ENCODE measurements at places on chromosomes 2 and 18. TPM values are rescaled to one million over a fixed set of nuclear protein-coding genes. Genes with fewer than 3 reads are reported as not detected.

- H3K27me3 ChIP-seq = no peaks in the 10 kb centered on the region
- H3K4me1 ChIP-seq = no peaks in the 10 kb centered on the region
- H3K36me3 ChIP-seq = no peaks in the 10 kb centered on the region
- no peak overlapping the region for H3K27ac ChIP-seq
- DNase-seq = no peak
Measured at GRCh38 chr2:217307023-217307422, 447.2 kb upstream of the TNP1 start.

The VSNL1 gene
- 9.9 TPM for total RNA-seq

GRCh38 chr2:238861766-238862315 is 14.0 kb downstream of the TWIST2 start:
- no peak overlapping the region for H3K4me3 ChIP-seq
- H3K27ac ChIP-seq = no peak overlapping the region
- H3K4me1 ChIP-seq = 0 out of 2 replicates have a peak, but pooled peaks cover 2% of the 10 kb centered on the region
- no peak for DNase-seq

DNA sequence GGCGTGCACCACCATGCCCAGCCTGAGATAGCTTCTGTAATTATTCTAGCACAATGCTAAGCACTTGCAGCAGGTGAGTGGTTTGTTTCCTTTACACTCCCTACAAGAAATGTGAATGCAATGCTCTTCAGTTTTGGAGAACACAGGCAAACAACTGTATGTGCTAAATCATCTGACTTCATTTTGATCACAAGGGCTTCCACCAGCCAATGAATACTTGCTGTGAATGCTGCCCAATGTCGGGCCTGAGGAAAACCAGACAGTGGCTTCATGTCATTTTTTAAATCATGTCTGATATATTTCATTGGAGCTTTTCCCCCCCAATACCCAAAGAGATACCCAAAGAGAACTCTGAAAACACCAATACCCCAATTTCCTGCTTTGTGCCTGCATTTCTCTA is 155.6 kb upstream of the XPO1 start:
- no peaks in the 10 kb centered on the region for H3K4me1 ChIP-seq
- no peak for DNase-seq
- H3K27me3 ChIP-seq = no peaks in the 10 kb centered on the region
- peak overlapping the region; percentile 85 for H3K4me3 ChIP-seq

The CPLX4 gene
- total RNA-seq = not detected

- no peaks in the 10 kb centered on the region for H3K4me1 ChIP-seq
- 0 out of 2 replicates have a peak, but pooled peaks cover 9% of the 10 kb centered on the region for H3K36me3 ChIP-seq
- H3K4me3 ChIP-seq = no peak overlapping the region
Measured at GRCh38 chr2:114421781-114422180, 20.7 kb upstream of the DPP10 start.

DNA sequence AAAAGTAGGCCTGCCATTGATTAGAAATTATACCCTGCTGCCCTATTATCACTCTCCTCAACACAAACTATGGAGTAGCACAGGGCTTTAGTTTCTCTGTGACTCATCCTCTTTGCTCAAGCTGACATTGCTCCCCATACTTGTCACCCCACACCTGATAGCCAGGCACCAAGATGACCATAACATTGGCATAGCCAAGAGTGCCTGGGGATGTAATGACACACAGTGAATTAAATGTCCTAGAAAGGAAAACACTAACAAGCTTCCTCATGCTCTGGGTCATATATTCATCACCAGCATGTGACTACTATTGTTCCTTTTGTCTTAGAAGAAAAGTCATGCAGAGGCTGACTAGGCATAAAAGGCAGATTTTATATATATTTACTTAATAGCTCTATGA is 137.8 kb upstream of the RND3 start:
- no peak overlapping the region for H3K4me3 ChIP-seq
- no peaks in the 10 kb centered on the region for H3K27me3 ChIP-seq
- no peak for DNase-seq
- no peak overlapping the region for H3K27ac ChIP-seq
- H3K36me3 ChIP-seq = no peaks in the 10 kb centered on the region

GRCh38 chr2:108587621-108588020 is 53.4 kb downstream of the LIMS1 start:
- no peak overlapping the region for H3K27ac ChIP-seq
- no peak for DNase-seq
- no peaks in the 10 kb centered on the region for H3K27me3 ChIP-seq
- peaks cover 5% of the 10 kb centered on the region for H3K4me1 ChIP-seq
- H3K4me3 ChIP-seq = no peak overlapping the region

- no peaks in the 10 kb centered on the region for H3K36me3 ChIP-seq
- H3K4me3 ChIP-seq = no peak overlapping the region
- peaks cover 9% of the 10 kb centered on the region for H3K4me1 ChIP-seq
- DNase-seq = no peak
Measured at GRCh38 chr2:143807671-143808070, 678.5 kb downstream of the ARHGAP15 start.

The TNFRSF11A gene
- total RNA-seq = 7.8 TPM

- no peaks in the 10 kb centered on the region for H3K4me1 ChIP-seq
- H3K27ac ChIP-seq = no peak overlapping the region
- no peaks in the 10 kb centered on the region for H3K36me3 ChIP-seq
- DNase-seq = peak; percentile 92
- peaks cover 38% of the 10 kb centered on the region for H3K27me3 ChIP-seq
Measured at GRCh38 chr18:48410095-48410920, 1.1 kb upstream of the ZBTB7C start.

DNA sequence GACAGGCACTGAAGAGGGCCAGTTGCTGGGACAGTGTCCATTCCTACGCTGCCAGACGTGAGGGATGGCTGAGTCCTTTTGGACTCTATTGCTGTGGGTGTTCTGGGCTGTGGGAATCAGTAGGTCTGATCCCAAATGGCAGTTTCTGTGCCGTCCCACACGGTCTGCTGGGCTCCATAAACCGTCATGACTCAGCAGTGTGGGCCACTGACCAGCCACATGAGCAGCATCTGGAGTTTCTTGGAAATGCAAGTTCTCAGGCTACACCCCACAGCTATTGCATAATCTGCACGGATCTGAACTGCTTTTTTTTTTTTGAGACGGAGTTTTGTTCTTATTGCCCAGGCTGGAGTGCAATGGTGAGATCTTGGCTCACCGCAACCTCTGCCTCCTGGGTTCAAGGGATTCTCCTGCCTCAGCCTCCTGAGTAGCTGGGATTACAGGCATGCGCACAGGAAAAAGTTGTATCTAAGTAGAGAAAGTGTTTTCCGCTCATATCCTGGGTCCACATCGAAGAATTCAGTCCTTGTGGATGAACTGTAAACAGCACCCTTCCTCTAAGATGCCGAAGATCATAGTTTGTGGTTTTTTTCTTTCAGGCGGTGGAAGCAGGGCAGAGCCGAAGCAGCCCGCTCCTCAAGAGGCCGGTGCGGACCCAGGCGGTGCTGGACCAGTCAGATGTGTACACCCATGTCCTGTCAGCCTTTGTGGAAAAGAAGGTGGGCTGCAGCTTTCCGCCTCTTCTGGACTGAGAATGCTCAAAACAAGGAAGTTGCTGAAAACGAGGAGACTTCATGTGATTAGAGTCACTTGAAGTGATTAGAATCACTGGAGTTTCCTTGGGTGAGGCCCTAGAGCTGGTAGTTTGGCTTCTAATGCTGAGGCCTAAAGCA is 25.5 kb downstream of the RMC1 start:
- H3K27me3 ChIP-seq = no peaks in the 10 kb centered on the region
- H3K36me3 ChIP-seq = peaks cover 73% of the 10 kb centered on the region
- no peak overlapping the region for H3K4me3 ChIP-seq

The ADRA2B gene
- total RNA-seq = 2.7 TPM

The IRS1 gene
- 15.0 TPM for total RNA-seq

The IL1RL2 gene
- total RNA-seq = not detected

DNA sequence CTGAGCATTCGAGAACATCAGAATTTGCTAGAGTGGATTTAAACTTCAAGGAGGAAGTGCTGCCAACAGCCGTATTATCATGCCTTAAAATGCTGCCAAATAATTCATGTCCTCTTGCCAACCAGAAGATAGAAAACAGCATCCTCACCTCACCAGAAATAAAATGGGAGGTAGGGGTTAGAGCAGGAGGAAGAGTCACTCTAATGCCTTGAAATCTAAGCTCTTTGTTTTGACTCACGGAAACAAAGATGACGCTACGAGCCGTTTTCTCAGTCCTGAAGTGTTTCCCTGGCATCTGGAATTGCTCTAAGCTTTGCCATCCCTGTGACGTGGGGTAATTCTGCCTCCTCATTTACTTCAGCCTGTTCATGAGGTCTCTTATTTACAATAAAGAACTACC is 97.1 kb downstream of the PRPF40A start:
- H3K27ac ChIP-seq = no peak overlapping the region
- H3K4me1 ChIP-seq = no peaks in the 10 kb centered on the region
- DNase-seq = no peak
- H3K27me3 ChIP-seq = no peaks in the 10 kb centered on the region

- H3K27ac ChIP-seq = no peak overlapping the region
- no peaks in the 10 kb centered on the region for H3K36me3 ChIP-seq
- no peak for DNase-seq
- no peak overlapping the region for H3K4me3 ChIP-seq
Measured at GRCh38 chr2:147420947-147421675, 423.7 kb upstream of the ACVR2A start.

- no peaks in the 10 kb centered on the region for H3K4me1 ChIP-seq
- H3K27me3 ChIP-seq = no peaks in the 10 kb centered on the region
- no peak overlapping the region for H3K27ac ChIP-seq
- no peaks in the 10 kb centered on the region for H3K36me3 ChIP-seq
- no peak for DNase-seq
Measured at GRCh38 chr2:181471783-181472182, 14.6 kb downstream of the ITGA4 start.

DNA sequence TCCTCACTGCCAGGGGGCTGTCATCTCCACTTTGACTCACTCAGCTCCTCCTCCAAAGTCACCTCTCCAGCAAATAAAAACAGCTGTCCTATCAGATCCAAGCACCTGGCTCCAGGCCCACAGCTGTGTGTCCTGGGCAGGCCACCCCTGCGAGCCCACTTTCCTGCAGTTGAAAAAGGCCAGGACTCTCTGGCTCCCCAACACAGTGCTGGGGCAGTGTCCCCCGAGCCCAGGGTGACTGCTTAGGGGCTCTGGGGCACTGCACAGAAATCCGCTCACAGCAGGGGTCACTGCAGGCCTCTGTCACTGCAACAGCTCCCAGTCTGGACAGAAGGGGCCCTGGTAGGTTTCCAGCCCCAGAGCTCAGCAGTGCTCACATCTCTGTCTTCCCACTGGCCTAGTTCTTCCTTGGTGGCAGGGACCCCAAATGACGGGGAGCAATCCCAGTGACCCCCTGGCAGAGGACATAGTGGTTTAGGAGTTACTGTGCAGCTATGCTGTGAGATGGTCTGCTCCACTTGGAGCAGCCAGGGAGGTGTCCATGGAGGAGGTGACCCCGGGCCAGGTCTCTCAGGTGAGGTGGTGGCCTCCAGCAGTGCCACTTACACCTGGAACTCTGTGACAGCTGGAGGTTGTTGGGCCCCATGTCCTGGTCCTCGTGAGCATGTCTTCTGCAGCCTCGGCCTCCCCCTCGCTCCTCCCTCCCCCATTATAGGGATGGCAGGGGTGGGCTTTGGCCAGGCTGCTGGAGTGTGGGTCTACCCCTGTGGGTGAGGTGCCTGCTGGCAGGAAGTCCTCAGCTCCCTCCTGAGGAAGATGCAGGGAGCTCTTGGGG is 35.5 kb downstream of the HS6ST1 start:
- no peaks in the 10 kb centered on the region for H3K4me1 ChIP-seq
- H3K27ac ChIP-seq = no peak overlapping the region
- DNase-seq = no peak
- peaks cover 4% of the 10 kb centered on the region for H3K36me3 ChIP-seq
- H3K27me3 ChIP-seq = no peaks in the 10 kb centered on the region

- peaks cover 11% of the 10 kb centered on the region for H3K4me1 ChIP-seq
- no peaks in the 10 kb centered on the region for H3K36me3 ChIP-seq
- no peak overlapping the region for H3K27ac ChIP-seq
- DNase-seq = no peak
Measured at GRCh38 chr2:85414761-85415553, 3.6 kb upstream of the SH2D6 start.

GRCh38 chr2:64114063-64114911 is 29.9 kb downstream of the PELI1 start:
- H3K4me3 ChIP-seq = no peak overlapping the region
- H3K4me1 ChIP-seq = no peaks in the 10 kb centered on the region
- no peak for DNase-seq
- H3K36me3 ChIP-seq = no peaks in the 10 kb centered on the region

GRCh38 chr2:151407281-151407680 is 2.4 kb upstream of the RIF1 start:
- H3K27ac ChIP-seq = no peak overlapping the region
- no peaks in the 10 kb centered on the region for H3K27me3 ChIP-seq
- H3K4me1 ChIP-seq = no peaks in the 10 kb centered on the region
- no peak for DNase-seq

The LAMA3 gene
- 0.33 TPM for total RNA-seq

GRCh38 chr2:27638037-27638637 is 9.3 kb downstream of the GPN1 start:
- H3K4me3 ChIP-seq = no peak overlapping the region
- H3K27me3 ChIP-seq = no peaks in the 10 kb centered on the region
- H3K4me1 ChIP-seq = no peaks in the 10 kb centered on the region
- no peak overlapping the region for H3K27ac ChIP-seq
- no peak for DNase-seq

The SLC40A1 gene
- not detected for total RNA-seq

- H3K27ac ChIP-seq = no peak overlapping the region
- H3K4me1 ChIP-seq = no peaks in the 10 kb centered on the region
- H3K4me3 ChIP-seq = no peak overlapping the region
Measured at GRCh38 chr2:71156573-71156972, 26.1 kb downstream of the MPHOSPH10 start.

GRCh38 chr2:167752734-167753133 is 494.7 kb downstream of the STK39 start:
- no peaks in the 10 kb centered on the region for H3K27me3 ChIP-seq
- no peak overlapping the region for H3K27ac ChIP-seq
- DNase-seq = no peak

DNA sequence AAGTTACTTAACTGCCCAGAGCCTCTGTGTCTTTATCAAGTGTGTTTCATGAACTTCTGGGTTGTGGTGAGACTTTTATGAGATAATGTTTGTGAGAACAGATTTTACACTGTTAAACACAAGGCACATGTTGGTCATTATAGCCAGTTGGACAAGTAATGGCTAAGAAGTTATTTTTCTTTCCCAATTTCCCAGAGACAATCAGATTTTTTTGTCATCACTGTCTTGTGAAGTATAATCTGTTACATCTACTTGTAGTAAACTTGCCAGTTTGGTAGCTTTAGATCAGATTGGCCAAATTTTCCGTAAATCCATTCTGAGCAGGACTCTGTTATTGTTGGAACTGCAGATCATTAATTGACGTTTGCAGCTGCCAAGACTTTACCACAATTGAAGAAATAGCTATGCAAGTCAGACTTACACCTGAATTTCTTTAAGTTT is 838.8 kb downstream of the SLC4A3 start:
- H3K36me3 ChIP-seq = no peaks in the 10 kb centered on the region
- no peak for DNase-seq
- H3K27ac ChIP-seq = no peak overlapping the region
- no peaks in the 10 kb centered on the region for H3K27me3 ChIP-seq
- H3K4me1 ChIP-seq = no peaks in the 10 kb centered on the region
- no peak overlapping the region for H3K4me3 ChIP-seq
